ENCODE measurements at places on chromosomes 12 and 14.

DNA sequence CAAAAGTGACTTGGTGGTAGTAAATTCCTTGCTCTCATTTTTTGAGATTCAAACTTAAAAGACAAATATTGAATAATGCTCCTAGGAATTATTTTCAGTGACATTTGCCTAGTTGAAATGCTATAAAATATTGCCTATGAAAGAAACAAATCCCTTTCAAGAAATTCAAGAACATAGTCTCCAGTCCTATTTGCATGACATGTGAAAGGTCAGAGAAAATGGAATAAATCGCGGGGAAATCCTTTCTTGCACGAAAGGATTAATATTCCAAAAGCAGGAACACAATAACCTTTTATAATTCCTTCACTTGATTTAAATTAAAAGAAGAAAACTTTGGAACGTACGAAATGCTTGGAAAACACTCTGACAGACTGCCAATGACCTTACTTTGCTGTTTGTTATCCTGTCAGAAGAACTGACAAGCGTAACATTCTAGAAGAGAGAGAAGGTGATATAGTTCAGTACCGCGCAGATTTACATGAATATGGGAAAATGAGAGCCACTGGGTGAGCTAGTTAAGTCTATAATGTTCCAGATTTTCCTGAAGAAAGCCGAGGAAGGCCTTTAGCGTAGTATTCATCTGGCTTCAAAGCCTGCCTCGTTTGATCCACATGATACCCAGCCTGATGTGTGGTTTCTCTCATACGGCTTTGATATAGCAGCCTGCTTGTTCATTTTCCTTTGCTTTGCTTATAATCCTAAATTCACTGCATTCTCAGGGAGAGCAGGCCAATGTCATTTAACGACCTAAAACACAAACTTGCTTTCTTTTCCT, 103.0 kb downstream of the PRIMA1 start:
- no peak for DNase-seq

GRCh38 chr12:88298761-88299242, 156.7 kb downstream of the TMTC3 start:
- peak; percentile 4 for DNase-seq

- DNase-seq, result no peak
These were observed 50.6 kb downstream of the OTX2 start for GRCh38 chr14:56759633-56760032.

- DNase-seq, result no peak
These were observed 529.6 kb upstream of the TBX3 start for GRCh38 chr12:115213538-115214016.

DNA sequence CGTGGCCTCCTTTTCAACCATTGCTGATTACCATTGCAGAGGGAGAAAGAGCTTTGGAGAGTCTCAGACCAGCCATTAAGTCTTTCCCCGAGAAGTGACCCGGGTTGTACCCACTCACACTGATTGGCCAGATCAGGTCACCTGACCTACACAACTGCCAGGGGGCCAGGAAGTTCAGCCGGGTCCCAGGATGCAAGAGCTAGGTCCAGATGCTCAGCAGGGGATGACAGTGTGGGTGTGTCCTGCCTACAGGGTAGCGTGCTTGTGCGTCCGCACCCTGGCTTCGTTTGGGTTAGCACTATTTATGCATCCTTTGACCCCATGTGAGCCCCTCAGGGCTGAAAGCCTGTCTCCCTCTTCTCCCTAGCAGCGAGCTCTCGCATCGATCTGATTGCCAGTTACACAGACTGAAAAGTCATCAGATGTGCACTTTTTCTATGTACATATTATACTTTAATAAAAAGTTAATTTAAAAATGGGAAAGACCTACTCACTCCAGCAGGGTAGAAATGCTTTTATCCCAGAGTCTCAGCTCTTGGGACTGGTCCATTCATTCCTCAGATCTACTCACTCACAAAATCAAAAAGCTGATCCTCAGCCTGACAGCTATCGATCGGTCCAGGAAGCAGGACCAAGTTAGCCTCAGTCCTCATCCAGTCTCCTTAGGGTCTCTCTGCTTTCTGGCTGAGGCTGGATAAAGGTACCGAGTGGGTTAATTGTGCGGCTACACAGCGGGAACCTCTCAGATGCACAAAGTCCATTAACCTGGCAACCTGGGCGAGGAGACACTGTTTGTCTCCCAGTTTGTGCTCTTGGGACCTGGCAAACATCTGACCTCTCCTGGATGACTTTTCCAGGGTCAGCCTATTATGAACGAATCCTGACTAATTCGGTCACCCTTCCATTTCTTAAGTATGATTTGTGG, 68.0 kb downstream of the SERPINA3 start:
- DNase-seq, result no peak

- no peak for DNase-seq
These were observed 317.6 kb upstream of the FKBP4 start for GRCh38 chr12:2477009-2477766.

GRCh38 chr14:24066496-24067132, 4.7 kb upstream of the CPNE6 start:
- DNase-seq, result no peak

DNA sequence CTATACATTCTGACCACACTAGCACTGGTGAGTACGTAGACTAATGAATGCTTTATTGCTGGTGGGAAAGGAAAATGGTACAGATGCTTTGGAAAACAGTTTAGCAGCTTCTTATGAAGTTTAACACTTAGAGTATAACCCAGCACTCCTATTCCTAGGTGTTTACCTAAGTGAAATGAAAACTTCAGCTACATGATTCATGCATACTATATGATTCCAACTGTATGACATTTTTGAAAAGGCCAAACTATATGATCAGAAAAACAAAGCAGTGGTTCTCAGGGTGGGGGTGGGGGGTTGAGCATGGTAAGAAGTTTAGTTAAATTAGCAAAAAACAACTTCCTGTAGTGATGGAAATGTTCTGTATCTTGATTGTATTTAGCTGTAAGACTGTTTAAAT, 22.1 kb upstream of the ARID4A start:
- no peak for DNase-seq

DNA sequence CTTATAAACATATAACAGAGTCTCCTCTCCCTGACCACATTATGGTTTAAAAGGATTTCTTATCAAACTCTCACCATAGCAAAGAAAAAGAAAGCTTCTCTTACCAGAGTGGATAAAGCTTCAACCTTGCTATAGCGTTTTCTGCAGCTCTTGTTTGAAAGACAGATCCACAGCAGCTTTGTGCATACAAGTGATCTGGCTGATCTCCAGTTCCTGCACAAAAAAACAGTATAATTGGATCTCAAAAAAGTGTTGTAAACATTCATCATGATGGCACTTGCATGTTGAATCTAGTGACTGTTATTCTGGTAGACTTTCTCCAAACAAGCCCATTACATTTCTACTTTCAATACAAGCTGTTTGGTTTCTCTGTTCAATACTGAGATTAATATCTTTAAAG, 178.9 kb upstream of the MGAT4C start:
- DNase-seq, result no peak

GRCh38 chr12:101597164-101597563, 2.4 kb downstream of the MYBPC1 start:
- DNase-seq, result no peak

DNA sequence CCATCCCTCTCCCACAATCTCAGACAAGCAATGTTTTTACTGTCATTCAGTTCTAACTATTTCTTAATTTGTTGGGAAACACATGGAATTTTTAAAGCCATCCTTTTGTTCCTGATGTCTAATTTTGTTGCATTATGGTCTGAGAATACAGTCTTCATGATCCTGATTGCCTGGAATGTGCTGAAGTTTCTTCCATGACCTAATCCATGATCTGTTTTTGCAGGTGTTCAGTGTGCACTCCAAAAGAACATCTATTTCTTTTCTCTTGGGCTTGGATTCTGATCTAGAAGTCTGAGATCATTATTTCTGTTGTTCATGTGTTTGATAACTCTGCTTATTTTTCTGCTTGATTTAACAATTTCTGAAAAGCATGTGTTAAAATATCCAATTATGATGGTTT, 43.2 kb upstream of the PHC1 start:
- DNase-seq, result no peak

- DNase-seq, result no peak
These were observed 13.6 kb downstream of the RAB35 start for GRCh38 chr12:120103044-120103338.

- no peak for DNase-seq
These were observed 9.7 kb downstream of the PAWR start for GRCh38 chr12:79681008-79681590.

DNA sequence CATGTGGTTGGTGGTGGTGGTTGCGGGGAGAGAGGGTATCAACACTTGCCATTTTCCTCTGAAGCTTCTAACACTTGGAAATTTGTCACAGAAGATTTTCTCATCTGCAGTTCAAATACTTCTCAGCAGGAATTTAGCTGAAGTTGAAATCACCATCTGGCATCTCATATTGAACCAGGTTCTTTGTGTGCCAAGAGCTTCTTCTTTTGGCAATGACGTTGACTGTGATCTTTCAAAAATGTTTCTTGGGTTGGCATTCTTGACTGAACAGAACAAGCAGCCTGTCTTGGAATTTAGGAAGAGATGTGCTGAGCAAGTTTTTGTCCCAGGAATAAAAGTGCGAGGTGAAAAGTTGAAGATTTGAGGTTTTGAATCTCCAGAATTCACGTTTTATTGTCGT, 8.7 kb upstream of the NIN start:
- DNase-seq, result no peak

DNA sequence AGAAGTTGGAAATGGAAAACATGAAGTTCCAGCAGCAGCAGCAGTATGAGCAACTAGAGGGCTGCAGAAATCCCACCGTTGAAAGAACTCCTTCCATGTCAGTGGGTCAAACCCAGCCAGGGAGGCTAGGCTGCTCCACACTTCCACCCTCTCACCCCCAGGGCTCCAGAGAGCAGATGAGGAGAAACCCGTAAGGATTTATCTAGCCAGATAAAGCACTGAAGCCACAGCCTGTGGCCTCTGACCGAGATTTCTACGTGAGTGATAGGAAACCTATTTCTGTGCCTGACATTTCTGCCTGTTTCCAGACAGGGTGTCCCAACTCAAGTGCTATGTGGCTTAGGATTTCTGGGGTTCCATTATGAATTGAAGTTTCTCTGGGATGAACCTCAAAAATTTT, 100.0 kb upstream of the EEA1 start:
- DNase-seq, result no peak

DNA sequence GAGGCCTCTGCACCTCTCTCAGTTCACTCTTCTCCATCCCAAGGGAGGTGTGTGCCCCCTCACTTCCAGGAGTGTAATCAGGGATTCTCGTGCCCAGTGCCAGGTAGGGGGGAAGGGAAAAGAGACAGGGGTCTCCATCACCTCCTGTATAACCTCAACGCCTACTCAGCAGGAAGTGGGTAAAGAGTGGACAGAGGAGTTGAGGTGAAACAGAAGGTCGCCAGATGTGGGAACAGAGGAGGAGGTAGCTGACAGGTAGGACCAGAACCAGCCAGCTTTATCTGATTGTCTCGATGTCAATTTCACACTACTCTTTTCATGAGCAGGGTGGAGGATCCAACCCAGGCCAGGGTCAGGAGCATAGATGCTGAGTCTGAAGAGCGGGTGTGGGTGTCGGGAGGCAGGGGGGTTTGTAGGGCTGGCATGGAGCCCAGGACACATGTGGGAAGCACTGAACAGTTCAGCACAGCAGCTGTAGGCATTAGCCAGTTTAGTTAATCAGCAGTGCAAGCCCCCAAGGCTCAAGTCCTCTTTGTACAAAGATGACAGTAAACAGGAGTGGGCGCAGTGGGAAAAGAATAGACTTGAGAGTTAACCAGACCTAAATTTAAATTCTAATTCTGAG, 213.5 kb downstream of the PELI2 start:
- DNase-seq, result no peak

DNA sequence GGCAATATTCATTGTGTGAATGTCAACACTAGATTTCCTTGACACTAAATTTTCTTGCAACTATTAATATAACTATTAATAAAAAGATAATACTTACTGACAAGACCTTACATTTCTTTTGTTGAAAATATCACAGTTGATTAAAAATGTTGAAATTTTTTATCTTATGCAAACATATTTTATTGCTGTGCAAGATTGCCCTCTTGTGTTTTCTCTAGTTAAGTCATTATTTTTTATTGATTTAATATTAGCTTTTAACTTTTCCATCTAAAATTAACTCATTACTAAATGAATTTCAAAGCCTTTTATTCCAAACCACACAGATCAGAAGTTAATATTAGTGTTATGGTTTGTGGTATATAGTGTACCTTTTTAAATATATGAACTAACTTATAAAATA, 11.7 kb upstream of the NAA30 start:
- DNase-seq, result no peak

DNA sequence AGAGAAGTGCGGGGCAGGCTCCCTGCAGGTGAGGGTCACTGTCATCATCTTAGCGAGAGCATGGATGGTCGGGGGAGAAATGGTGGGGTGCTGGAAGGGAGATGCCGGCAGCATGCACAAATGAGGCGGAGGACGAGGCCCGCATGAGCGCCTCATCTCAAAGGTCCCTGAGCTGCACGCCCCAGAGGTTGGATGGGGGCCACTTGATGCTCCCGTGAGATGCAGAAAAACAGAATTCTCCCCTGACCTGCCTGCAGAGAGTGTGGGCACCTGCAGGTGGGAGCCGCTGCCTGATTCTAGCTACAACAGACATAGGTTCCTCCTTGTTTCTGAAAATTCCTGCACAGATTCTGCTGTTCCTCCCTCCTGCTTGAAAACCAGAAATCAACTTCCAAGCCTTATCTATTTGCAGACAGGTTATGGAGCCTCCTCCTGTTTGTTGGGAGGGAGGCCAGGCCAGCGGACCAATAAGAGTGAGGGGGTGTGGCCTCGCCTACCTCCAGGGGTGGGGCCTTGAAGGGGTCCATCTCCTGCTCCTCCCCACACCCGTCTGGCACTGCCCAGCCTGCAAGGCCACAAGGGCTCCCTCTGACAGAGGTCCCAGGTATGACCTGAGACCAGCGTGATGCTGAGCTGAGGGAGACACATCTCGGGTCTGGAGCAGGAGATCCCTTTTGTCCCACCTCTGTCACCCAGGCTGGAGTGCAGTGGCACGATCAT, 67.2 kb downstream of the KDM2B start:
- peak; percentile 71 for DNase-seq

DNA sequence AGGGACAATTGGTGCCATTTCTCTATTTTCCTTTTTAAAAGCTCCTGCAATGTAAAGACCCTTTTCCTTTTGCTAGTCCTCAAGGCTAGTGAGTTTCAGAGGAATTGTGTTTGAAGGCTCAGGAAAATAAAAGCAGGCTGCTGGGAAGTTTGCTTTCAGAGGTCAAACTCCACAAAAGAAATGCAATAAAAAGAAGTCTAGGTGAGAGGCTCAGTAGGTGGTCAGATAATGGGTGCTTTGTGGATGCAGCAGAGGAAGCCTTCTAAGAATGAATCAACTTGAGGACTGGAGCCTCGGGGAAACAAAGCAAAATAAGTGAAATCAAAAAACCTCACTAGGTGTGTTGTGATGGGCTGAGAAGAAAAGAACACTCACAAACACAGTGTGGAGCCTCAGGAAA, 10.3 kb downstream of the CCDC175 start:
- DNase-seq, result no peak

Data from urothelium cell line (cell line).